ENCODE measurements at places on chromosomes 2 and 18.

DNA sequence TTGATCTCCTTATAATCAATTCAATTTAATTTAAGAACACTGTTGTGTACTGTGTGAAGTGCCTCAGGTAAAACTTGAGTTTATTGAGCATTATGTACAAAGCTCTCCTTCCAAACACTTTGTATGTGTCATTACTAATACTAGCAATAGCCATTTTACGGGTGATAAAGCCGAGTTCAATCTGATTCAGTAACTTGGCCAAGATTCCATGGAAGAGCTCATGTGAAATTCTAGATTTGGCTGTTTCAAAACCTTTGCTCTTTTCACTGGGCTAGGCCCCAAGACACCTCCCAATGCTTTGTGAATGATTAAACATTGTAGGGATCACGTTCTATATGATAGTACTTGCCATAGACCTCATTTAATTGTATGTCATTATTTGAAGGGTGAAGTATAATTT is 8.9 kb upstream of the NFE2L2 start:
- DNase-seq: no peak

GRCh38 chr2:169002161-169002738 is 28.9 kb downstream of the ABCB11 start:
- DNase-seq: no peak

DNA sequence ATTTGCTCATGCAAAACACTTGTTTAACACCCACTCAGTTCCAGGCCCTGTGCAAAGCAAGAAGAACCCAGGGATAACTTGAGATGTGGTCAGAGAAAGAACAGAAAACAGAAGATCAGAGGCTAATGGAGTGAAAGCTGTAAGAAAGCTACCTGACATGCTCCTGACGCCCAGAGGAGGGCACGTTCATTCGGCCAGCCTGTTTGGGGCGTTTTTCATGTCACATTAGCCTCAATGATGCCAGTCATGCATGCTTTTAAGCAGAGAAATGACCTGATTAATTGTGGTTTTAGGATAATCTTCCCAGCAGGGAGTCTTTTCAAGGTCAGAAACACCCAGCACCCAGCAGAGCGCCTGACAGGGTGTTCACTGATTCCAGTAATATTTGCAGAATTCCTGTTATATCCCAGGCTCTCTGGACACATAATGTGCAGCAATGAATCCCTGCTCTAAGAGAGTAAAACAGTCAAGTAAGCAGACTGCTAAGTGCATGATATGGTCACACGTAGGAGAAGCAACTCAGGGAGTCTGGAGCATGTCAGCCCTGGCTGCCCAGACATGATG is 320.0 kb downstream of the LRATD1 start:
- DNase-seq: no peak

DNA sequence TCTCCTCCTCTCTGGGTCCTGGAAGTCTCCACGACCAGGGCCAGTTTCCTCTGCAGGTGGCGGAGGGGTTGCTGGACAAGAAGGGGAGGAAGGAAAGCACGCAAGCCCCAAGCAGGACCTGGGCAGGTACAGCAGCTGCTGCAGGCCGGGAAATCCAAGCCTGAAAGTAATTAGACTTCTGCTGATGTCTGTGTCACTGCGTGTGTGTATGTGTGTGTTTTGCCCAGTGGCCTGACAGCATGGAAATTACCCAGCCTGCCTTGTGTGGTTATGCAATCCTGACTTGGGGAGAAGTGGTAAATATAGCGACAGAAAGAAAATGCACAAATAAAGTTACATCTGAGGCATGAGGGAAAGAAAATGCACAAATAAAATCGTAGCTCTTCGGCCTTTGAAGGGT is 121.8 kb upstream of the ZBTB14 start:
- DNase-seq: no peak

- DNase-seq: no peak
Observed at GRCh38 chr2:134131681-134132489, 122.0 kb upstream of the MGAT5 start.

GRCh38 chr2:179467111-179467510 is 202.5 kb upstream of the SESTD1 start:
- no peak for DNase-seq

GRCh38 chr18:24465486-24465885 is 5.0 kb downstream of the HRH4 start:
- no peak for DNase-seq

DNA sequence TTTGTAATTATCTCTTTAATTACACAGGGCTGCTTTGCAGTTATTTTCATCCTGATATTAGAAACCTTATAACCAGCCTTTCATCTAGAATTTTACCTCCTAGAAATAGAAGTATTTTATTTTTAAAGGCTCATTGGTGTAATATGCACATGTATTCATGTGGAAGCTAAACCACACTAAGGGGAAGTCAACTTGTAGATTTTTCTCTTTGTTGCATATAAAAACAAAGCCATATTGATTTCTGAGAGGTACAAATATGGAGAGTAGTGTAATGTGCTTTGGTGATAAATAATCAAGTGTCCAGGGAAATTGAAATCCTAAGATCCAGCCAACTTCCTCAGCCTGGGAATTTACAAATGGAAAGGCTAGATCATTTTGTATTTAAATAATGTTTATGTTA is 301.2 kb downstream of the LRATD1 start:
- DNase-seq: no peak

DNA sequence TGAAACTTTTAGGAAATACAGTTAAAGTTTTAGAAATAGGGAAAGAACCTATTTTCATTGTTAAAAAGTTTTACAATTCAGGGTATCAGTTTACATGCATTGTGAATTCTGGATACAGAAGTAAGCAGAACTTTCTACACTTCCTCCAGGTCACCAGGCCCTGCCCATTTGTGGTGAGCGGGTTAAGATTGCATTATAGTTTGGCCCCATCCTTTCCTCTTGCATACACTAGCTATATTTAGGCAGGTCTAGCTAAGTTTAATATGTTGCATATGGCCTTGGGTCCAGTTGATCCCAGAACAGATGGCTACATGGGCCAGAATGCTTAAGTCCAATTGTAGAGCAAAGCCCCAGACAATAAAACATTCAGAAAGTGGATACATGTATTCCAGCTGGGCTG is 4.8 kb downstream of the VWA3B start:
- DNase-seq: no peak

- DNase-seq: no peak
Observed at GRCh38 chr18:25862881-25863600, 227.4 kb downstream of the SS18 start.

DNA sequence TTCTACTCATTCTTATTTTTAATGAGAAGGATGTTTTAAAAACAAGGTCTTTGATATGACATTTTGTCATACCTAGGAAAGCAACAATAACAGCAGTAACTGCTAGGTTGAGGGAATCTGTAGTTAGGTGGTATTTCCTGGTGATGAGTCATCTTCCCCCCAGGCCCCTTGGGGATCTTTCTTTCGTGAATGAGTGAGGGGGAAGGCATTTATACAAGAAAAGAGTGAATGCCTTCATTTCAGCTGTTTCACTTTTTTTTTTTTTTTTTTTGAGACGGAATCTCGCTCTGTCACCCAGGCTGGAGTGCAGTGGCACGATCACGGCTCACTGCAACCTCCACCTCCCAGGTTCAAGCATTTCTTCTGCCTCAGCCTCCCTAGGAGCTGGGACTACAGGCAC is 108.6 kb downstream of the MAP4K4 start:
- DNase-seq: no peak

GRCh38 chr2:233353769-233354499 is at the start of gene DGKD:
Gene DGKD (plus strand): TSS chr2:233354494. CDS start chr2:233354519, 25 bp downstream.
- DNase-seq: peak; percentile 52

DNA sequence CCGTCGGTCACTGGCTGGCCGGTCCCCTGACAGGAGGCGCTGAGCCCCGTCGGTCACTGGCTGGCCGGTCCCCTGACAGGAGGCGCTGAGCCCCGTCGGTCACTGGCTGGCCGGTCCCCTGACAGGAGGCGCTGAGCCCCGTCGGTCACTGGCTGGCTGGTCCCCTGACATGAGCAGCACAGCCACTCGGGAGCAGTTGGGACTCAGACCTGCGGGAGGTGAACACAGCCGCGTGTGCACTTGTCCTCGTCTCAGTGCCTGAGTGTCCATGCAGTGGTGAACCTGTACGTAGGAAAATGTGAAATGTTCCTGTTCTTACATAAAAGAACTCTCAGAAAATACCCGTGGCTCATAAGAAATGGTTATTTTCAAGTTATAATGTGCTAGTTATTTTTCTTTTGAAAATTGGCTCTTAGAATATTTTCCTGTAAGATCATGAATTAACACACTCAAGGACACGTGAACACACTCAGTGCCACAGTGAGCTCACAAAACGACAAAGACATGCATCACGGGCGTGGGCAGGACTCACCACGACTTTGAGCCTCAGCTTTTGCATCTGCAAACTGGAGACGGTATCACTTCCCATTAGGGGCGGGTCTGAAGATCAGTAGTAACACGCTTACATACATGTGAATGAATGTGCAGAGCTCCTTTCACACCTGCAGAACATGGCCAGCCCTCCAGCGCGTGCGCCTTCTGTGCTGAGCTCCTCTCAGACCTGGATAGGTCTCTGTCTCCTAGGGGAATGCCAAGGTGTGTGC is 21.1 kb upstream of the NFATC1 start:
- no peak for DNase-seq

- no peak for DNase-seq
Observed at GRCh38 chr2:214069254-214069653, 341.6 kb upstream of the VWC2L start.

DNA sequence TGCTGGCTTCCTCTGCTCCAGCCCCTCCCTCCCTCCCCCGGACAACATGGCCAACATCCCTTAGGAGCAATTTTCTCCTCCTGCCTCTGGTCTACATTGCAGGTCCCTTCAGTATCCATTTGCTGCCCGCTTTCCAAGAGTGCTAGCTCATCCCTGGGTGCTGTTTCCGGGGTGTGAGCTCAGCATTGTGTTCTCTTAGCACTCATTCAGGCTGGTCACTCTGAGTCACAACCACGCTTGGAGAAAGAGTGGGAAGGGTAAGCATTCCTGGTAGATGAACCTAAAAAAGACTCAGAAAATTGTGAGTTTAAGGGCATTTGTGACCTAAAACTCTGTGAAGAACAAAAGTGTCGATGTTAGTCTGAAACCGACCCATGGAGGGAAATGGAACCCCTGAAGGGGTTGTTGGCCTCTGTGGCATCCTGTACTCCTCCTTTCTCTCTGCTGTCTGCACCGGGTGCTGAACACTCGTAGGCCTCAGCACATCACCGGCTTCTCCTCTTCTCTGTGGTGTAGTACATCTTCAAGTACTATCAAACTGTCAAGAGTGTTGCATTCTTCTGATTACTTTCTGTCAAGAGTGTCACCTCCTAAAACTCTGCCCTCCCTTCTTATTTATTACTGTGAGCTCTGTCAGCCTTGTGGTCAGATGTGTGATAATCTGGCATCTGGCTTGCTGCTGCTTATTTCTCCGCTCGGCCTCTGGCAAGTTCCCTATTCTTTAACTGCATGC is 73.0 kb downstream of the CTNNA2 start:
- no peak for DNase-seq

GRCh38 chr18:38606841-38607240 is 1041.2 kb upstream of the CELF4 start:
- DNase-seq: no peak

GRCh38 chr2:177550264-177551200 is 158.0 kb downstream of the AGPS start:
- DNase-seq: no peak

DNA sequence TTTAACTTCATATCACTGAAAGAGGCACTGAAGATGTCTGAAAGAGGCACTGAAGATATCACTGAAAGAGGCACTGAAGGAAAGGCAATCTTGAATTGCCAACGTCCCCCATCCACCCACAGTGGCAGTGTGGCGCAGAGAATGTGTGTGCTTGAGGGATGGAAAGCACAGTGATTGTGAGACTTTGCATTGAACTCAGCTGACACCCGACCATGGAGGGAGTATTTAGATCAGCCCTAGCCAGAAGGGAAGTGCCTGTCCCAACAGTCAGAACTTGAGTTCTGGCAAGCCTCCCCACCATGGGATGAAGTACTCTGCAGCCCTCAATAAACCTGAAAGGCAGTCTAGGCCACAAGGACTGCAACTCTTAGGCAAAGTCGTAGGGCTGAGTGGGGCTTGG is 33.8 kb downstream of the MAP4K3 start:
- no peak for DNase-seq

- no peak for DNase-seq
Observed at GRCh38 chr2:241546771-241547498, 11.6 kb upstream of the BOK start.

DNA sequence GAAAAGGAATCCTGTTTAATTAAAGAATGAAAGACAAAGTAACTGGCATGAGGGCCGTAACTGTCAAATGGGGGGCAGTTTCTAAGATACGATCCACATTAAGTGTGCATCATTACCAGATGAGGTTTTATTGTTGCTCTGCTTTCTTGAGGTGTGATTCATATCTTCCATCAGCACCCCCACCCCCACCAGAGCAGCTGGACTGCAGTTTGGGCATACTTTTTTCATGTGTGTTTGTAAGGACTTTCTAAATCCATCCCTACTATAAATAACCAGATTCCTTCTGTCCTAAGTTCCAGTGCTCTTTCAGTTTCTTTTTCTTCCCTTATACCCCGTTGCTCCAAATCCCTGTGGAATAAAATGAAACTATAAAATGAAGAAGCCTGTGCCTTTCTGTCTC is 142.1 kb downstream of the CDCA7 start:
- no peak for DNase-seq

DNA sequence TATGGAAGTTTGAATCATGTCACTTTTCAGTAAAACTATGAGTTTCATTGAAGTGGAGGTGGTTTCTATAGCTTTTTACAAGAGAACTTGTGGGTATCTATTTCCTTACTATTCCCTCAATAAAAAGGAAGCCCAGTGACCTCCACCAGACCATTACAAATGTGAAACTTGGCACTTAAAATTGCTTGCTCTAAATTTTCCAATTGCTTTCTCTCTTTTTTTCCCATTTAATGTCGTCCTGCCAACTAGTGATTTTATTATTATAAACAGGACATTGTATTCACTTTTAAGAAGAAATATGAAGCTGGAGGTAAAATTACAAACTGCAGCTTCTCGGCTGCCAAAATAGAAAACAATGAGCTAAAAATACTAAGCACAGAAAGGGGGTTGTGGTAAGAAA is 208.2 kb upstream of the ALPP start:
- DNase-seq: no peak

DNA sequence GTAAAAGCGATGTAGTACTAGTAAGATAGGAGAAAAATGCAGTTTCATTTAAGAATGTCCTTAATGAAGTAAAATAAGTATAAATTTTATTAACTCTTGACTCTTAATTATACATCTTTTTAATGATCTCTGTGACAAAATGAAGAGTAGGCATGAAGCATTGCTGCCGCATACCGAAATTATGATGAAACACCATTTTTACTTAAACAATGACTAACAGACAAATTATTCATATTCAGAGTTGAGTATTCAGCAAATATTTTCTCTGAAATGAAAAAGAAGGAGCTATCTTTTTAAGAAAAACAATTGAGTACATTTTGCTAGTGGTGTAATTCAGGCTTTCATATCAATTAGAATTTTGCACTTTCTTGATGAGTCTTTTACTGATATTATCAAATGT is 150.6 kb upstream of the DOCK10 start:
- DNase-seq: no peak

GRCh38 chr18:35408843-35409261 is 31.7 kb upstream of the ZNF396 start:
- no peak for DNase-seq

All from stimulated activated CD4-positive, alpha-beta T cell treated with anti-CD3 and anti-CD28 coated beads, TNF-alpha, amount 100 ng/mL, for 48 hours (primary cell).